ENCODE measurements at places on chromosomes 4 and X.

DNA sequence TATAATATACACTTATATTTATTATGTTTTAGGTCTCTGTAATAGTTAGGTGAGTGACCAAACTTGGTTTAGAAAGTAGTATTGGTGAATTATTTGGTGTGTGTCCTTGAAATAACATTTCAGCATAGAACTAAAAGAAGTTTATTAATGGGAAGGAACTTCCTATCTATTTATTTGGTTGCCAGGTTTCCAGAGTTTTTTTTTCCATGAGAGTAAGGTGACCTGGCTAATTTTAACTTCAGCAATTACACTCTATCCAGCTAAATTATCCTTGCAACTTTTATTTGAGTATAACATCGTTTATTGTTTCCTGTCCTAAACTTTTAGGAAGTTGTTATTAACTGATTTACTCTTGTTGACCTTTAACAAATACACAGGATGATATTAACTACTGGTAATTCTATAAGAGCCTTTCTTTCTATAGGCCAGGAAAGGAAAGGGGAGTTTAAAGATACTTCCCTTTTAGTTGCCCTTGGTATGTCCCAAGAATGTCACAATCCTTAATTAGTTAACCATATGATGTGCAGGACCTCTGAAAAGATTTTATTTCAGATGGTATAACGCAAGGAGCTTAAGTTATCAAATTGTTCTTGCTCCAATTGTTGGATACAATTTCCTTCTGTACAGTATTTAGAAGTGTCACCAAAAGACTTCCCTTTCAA lies 18.9 kb downstream of the PRDM8 start:
- no peak for DNase-seq

DNA sequence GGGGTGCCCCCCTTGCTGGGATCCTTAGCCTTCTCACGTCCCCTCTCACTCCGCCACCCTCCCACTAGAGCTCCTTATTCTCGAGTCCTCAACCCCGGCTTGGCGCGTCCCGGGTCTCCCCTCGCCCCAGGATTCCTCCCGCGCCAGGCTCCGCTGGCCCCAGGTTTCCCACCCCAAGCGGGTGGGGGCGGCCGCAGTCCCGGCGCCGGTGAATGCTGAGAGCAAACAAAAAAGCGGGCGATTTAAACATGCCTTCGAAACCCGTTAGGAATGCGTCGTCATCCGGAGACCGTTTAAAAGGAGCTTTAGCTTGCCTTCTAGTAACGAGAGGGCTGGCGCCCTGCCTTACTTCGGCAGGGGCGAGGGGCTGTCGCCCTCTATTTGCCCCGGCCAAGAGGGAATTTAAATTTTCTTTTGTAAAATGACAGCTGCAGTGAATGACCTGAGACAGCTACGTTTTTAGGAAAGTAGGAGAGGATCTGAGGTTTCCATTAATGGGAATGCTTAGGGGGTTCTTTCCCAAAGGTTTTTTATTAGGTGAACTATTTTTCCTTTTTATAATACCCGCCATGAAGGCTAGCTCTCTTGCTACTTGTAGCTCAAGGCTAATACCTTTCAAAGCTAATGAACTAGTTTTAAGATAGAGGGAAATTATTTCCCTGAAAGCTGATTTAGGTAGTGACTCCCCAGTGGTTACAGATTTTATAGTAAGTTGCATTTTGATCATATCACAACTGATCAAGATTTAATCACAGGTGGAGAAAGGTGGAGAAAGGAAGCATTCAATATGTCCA lies 3.1 kb downstream of the JADE1 start:
- DNase-seq, result peak; percentile 56

DNA sequence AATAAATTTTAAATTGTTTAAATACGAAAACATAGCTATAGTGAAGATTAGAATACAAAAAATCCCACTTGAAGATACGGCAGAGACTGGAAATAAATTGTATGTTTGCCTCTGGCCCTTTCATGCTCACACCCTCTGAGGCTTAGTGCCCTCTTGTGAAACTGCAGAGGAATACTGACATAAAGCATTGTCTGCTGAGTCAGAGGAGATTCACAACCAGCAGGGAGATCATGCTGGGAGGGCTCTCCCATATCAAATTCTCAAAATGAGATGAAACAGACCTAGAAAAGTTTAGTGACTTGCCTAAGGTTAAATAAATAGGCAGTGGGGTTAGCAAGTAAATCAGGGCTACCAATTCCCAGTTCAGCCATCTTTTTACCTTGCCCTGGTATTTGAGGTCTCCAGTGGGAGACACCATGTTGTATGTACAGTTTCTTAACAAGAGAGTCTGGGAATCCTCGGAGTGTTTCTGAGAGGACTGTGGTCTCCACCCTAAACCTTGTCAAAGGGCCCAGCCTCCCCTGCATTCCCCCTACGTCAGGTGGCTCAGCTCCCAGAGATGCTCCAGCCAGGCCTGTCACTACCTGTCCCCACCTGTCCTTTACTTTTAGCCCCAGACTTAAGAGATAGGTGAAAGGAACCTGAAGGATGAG lies 581.4 kb upstream of the DIPK2B start:
- peak; percentile 41 for DNase-seq

- DNase-seq, result no peak
These were observed 180.2 kb upstream of the EOLA2 start for GRCh38 chrX:150118476-150118875.
